Immature natural killer cell (primary cell): ENCODE measurements at places on chromosomes 11 and 22.

GRCh38 chr11:33454264-33454663 lies 197.1 kb downstream of the HIPK3 start:
- DNase-seq = no peak

- no peak for DNase-seq
Observed at GRCh38 chr11:28054821-28055220, 53.1 kb downstream of the KIF18A start.

DNA sequence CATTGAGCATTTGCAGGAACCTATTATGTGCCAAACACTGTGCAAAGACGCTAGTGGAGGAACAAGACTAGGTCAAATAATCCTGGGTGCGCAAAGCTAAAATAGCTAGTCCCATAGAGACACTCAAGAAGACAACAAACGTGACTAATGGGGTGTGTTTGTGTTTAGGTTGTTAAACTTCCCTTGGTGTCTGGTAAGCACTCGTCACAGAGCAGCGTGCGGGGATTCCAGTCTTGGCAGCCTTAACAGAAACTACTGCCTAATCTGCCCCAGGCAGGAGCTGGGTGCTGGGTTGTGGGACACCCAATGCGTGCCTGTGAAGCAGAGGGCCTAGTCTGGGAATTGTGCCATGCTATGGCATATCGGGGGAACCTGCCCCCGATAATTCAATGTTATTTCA lies 10.8 kb upstream of the CALCB start:
- DNase-seq = no peak

- DNase-seq = no peak
Observed at GRCh38 chr11:67213178-67213621, 53.1 kb upstream of the GRK2 start.

DNA sequence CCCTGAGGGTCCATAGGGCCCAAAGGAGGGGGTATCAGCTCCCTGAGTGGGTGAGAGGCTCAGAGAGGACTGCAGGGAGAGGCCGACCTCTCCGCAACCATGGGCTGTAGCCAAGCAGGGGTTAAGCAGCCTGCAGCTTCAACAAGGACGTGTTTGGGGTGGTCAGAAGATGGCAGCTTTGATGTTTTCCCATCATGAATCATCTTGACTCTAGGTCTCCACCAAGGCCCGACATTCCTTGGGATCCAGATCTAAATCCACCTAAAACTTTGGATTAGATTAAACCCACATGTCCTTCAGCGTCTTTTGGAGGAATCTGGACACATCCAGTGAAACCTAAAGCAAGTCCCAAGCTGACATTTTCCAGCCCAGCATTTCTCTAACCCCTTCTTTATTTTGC lies 19.8 kb downstream of the FBLN1 start:
- no peak for DNase-seq

- DNase-seq = no peak
Observed at GRCh38 chr11:35515224-35515623, 10.2 kb downstream of the PAMR1 start.

- DNase-seq = no peak
Observed at GRCh38 chr11:61080986-61081590, 21.2 kb upstream of the CD5 start.

- DNase-seq = no peak
Observed at GRCh38 chr11:117557361-117557760, 229.7 kb downstream of the CEP164 start.

DNA sequence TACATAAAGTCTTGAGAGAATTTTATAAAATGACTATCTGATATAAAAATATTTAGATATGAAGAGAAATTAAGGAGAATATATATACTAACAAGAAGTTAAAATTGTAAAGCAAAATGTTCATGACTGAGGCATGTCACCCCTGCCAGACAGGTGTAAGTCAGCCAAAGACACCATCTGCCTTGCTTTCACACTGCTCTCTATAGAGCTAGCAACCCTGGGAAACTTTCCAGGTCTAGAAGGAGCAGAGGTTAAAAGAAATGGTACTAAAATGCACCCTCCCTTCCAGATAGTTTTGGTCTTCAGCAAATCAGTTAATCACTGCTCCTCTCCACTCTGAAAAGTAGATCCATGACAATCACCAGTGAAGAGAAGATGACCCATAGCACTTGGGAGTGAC lies 16.5 kb downstream of the PPP2R1B start:
- DNase-seq = no peak

DNA sequence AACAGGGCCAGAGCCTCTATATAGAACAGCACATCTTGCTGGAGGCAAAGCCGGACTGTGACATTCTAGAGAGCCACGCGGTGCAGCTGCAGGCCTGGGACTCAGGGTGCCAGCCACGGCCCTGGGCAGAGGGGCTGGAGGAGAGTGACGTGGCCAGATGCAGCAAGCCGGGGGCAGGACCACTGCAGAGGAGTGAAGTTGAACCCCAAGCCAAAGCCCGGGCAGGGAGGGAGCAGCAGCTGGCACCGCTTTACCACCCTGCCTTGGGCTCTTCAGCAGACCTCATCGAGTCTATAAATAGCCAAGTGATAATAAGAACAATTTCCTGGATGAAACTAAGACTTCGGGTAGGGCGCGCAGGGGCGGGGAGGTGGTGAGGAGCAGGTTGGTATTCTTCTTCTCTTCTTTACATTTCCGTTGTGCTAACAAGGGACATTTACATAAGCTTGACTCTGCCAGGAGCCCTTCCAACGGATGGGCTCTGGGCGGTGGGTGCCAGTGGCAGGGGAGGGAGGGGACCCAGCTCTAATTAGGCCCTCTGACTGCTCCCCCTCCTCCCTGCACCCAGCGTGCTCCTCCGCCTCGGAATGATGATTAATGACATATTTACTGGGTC lies 110.2 kb downstream of the ST3GAL4 start:
- DNase-seq = no peak
